Pancreas (tissue), 10 donors: ENCODE measurements at places on chromosomes 12 and 14. TPM values are rescaled to one million over a fixed set of nuclear protein-coding genes. Genes with fewer than 3 reads are reported as not detected.

PPP1R3E gene
- 4.7 TPM for total RNA-seq

AICDA gene
- total RNA-seq = not detected

BCL2L14 gene
- 3.7 TPM for total RNA-seq

GRIN2B gene
- 0.15 TPM for total RNA-seq

DNAJC22 gene
- 7.5 TPM for total RNA-seq
